Esophagus squamous epithelium (tissue), 5 donors: ENCODE measurements at places on chromosomes 2 and 18.

DNA sequence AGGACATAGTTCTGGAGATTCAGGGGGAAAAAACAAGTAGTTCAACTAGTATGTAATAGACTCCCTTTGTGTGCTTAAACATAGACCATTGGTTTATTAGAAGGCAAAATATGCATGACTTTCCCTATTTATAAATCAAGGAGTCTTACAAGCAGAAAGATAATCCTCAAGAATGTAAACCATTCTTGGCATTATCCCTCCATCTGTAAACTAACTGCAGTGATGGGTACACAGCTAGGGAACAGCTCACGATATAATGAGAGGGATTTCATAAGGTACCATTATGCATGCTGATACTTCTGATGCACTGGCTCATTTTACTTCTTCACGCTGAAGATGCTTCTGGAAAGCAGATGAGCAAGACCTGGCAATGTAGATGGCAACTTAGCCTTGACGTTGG, 878 bp downstream of the FBXO15 start:
- no peak for DNase-seq

GRCh38 chr2:102106133-102106556, 36.4 kb upstream of the IL1R1 start:
- DNase-seq, result no peak

DNA sequence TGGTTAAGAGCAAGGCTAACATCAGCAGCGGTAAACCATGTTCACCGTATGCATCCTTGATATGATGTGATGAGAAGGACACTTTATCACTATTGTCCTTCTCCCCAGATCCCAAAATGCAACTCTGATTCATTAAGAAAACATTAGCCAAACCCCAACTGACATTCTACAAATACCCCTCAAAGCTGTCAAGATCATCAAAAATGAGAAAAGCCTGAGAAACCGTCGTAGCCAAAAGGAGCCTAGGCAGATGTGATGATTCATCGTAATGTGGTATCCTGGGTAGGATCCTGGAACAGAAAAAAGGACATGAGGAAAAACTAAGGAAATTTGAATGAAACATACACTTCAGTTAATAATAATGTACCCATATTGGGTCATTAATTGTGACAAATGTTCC, 67.3 kb upstream of the ST6GAL2 start:
- no peak for DNase-seq

DNA sequence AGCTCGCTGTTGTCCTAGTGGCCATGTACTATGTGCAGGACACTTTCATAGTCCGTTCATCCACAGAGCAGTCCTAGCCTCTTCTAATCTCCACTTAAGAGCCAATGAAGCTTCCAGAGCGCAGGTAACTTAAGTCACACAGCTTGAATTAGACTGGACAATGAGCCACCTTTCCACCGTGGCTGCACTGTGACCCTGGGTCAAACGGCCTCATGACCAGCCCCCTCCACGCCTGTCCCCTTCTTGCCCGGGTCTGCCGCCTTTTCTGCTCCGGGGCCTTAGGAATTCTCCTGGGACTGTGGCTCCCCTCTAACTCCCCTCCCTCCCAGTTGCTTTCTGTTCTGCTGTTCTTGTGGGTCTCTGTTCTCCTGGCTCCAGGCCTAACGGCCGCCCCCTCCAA, 8.4 kb upstream of the PRKCE start:
- DNase-seq, result no peak

DNA sequence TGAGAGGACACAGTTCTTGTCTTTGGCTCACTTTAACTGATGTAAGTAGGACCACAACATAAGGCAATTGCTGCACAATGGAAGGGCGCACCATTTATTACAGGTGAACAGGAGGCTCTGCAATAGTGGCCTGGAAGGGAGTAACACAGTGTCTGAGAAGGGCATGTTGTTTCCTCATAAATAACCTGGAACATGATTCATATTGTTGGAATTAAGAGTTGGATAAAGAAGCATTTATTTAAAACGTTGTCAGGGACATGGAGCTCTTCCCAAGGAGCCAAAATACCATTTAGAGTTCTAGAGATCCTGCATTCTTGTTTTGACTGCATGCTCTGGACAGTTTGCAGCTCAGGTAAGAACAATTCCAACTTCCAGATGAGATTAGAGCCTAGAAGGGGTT, 110.4 kb downstream of the PLCL1 start:
- no peak for DNase-seq

GRCh38 chr18:48455555-48456478, 46.6 kb upstream of the ZBTB7C start:
- DNase-seq, result no peak

DNA sequence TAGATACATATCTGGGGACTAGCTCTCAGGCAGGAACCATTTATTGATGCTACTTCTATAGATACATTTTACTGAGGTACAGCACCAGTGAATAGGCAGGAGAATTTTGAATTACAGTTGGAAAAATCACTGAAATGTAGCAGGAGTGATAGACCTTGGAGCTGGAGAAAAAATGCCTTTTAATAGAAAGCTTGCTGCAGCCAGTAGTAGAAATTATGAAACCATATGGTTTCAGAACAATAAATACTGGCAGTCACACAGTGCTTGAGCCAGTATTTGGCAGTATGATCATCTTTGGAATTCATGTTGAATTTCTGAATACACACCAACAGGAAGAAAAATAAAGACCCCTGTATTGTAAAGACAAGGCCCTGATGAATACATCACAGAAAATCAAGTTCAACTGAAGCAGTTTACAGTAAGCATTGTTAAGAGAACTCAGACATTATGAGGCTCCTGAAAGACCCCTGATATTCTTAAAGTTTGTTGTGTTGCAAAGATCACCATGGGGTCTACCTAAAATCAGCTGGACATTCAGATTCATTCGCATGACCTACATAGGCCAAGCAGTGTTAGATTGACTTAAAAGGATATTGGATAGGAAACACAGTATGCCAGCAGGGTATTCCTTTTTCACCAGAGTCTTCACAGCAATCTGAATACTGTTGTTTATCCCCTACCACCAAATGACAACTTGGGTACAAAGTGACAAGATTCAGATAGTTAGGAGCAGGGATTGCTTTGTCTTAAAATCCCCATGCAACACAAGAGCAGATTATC, 139.0 kb downstream of the EHBP1 start:
- no peak for DNase-seq

DNA sequence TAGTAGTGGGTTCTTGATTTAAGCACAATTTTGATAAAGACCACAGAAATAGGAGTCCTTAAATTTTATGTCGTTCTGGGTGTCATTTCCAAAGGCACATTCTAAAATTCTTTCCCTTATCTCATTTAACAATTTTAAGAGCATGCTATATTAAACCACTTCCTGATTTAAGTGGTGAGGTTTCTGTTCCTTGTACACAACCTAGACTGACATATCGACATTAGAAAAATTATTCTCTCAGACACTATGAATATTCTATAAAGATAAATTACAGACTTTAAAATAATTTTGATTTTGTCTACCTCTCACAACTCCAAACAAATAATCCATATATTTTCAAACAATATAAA, 923.8 kb downstream of the LRP1B start:
- no peak for DNase-seq

GRCh38 chr2:38026846-38027245, 49.1 kb downstream of the CYP1B1 start:
- DNase-seq, result no peak

GRCh38 chr2:50786345-50786744, 245.6 kb downstream of the NRXN1 start:
- no peak for DNase-seq

- no peak for DNase-seq
Observed at GRCh38 chr2:127226132-127226519, 6.0 kb upstream of the CYP27C1 start.

- no peak for DNase-seq
Observed at GRCh38 chr2:42770288-42771131, 6.6 kb upstream of the OXER1 start.

GRCh38 chr2:176917-177316, 86.9 kb downstream of the SH3YL1 start:
- no peak for DNase-seq

- DNase-seq, result no peak
Observed at GRCh38 chr18:58161659-58162058, 117.6 kb downstream of the NEDD4L start.

- no peak for DNase-seq
Observed at GRCh38 chr2:10557506-10558265, 109.6 kb upstream of the ODC1 start.

GRCh38 chr18:63878925-63879324, 8.6 kb upstream of the SERPINB2 start:
- no peak for DNase-seq

- no peak for DNase-seq
Observed at GRCh38 chr2:169891593-169892298, 64.5 kb downstream of the UBR3 start.

- DNase-seq, result no peak
Observed at GRCh38 chr2:86249579-86250391, 50.5 kb downstream of the MRPL35 start.

- DNase-seq, result no peak
Observed at GRCh38 chr2:148567716-148568115, 76.8 kb upstream of the EPC2 start.

DNA sequence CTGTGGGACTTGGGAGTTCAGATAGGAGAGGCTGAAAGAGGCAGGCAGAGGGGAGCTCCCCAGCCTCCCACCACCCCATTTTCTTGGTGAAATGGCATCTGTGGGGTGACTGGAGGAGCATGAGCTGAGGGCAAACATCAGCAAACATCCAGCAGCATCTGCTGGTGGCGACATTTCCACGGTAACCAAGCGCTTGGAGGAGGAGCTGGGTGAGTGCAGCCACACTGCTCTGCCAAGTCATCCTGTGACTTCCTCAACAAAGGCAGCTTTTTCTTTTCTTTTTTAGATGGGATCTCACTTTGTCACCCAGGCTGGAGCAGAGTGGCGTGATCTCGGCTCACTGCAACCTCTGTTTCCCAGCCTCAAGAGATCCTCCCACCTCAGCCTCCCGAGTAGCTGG, 5.6 kb downstream of the TXNL4A start:
- no peak for DNase-seq

- no peak for DNase-seq
Observed at GRCh38 chr2:241561832-241562231, 3.3 kb downstream of the BOK start.

- DNase-seq, result no peak
Observed at GRCh38 chr2:240401781-240402551, 33.5 kb upstream of the GPC1 start.
